ENCODE measurements at places on chromosomes 1 and 21.

DNA sequence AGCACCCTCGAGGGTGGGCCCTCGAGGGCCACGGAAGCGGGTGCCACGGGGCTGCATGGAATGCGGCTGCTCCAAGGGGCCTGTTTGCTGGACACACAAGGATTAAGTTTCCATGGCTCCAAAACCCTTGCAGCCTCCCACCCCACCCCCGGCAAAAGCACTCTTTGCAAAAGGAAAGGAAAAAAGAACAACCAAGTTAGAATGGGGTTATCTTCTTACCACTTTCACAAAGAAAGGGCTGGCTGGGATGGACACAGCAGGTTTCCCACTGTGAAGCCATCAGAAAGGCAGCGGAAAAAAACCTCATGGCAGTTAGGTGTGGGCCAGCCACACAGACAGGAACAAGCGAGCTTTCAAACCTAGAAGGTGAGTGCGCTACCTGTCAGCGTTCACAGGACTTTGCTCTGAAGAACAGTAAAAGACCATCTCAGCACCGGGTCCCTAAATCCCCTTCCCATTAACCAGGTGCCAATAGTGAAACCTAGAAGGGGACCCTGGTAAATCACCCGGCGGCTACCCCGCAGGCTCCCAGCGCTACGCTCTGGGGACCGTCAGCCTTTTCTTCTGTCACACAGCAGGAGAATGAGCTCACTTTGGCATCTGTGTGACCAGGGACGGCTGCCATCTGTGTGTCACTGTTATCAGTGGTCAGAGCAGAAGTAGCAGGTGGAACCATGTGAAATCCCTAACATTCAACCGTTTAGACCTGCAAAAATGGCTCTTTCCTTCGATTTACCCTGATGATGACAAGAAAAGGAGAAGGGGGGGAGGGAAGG is 93.0 kb downstream of the SIM2 start:
- DNase-seq = no peak

- no peak for DNase-seq
Measured at GRCh38 chr1:165395478-165395877, 39.0 kb upstream of the LMX1A start.

- DNase-seq = peak; percentile 72
Measured at GRCh38 chr1:159881622-159882526, 18.1 kb downstream of the CFAP45 start.

- no peak for DNase-seq
Measured at GRCh38 chr1:98472878-98473277, 188.6 kb upstream of the SNX7 start.

GRCh38 chr1:169858467-169858866 is 35.2 kb downstream of the SCYL3 start:
- DNase-seq = no peak

GRCh38 chr1:53552146-53552861 is 93.1 kb downstream of the DMRTB1 start:
- no peak for DNase-seq

DNA sequence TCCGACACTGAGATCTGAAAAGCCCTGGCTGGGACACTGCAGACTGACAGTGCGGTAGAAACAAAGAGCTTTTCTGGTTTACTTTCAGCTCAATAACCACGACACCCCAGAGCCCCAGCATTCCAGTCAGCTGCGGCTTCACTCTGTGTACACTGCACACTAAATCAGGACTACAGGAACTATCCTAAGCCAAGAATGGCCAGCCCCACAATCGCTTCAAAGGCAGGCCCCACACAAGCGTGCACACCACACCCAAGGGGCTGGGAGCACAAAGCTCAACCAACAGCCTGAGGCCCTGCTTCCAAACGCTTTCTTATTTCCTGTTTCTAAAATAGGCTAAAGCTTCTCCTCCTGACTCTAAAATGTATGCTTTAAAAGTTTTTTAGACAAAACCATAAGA is 28.4 kb downstream of the URB1 start:
- no peak for DNase-seq

DNA sequence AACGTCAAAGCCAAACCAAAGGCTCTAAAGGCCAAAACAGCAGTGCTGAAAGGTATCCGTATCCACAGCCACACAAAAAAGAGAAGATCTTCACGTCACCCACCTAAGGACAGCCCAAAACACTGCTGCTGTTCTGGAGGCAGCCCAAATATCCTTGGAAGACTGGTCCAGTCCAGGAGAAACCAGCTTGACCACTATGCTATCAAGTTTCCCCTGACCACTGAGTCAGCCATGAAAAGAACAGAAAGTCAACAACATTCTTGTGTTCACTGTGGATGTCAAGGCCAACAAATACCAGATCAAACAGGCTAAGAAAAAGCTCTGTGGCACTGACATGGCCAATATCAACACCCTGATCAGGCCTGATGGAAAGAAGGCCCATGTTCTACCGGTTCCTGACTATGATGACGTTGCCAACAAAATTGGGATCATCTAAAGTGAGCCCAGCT is 32.1 kb downstream of the ARID4B start:
- DNase-seq = no peak

- peak; percentile 90 for DNase-seq
Measured at GRCh38 chr1:156122519-156123355, 8.2 kb downstream of the LMNA start.

- DNase-seq = no peak
Measured at GRCh38 chr1:167227934-167228378, 7.3 kb downstream of the POU2F1 start.

Measured in NCI-H460 (cell line).